ENCODE measurements at places on chromosomes 7 and 10.

DNA sequence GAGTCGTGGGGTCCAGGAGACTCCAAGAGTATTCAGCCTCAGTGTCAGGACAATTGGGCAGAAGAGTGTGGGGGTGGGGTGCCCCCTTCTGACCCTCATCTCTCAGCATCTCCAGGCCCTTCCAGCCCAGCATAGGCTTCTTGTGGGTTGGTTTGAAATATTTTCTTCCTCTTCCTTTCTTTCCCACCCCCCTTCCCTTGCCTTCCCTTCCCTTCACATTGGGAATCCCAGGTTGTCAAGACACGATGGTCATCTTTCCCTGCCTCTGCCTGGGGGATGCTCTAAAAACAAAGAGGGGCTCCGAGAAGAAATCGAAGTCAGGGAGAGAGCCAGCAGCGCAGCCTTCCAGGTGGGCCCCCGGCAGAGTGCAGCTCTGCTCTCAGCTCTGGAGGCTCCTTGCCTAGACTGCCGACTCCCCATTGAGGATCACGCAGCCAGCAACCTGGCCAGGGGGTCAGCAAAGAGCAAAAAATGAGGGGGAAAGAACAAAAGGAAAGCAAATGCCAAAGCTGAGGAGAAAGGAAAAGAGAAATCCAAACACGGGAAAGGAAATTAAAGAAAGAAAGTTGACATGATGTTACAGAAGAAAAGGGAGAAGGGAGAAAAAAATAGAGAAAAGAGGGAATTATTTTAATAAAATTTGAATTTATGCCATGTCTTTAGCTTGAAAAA lies 1.5 kb downstream of the PAX2 start:
- DNase-seq: no peak

- no peak for DNase-seq
Measured at GRCh38 chr7:106083717-106084116, 28.4 kb downstream of the SYPL1 start.

DNA sequence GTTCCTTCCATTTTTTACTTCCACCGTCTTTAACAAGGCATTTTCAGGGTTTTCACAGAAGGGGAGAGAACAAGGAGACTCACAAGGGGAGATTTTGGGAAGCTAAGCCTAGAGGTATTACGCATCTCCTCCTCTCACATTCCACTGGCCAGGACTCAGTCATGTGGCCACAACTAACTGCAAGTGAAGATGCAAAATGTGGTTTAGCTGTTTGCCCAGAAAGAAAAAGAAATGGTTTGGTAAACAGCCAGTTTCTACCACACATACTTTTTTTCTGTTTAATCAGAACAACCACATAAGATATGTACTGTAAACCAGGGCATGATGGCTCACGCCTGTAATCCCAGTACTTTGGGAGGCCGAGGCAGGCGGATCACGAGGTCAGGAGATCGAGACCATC lies 21.4 kb upstream of the HELLS start:
- DNase-seq: no peak

DNA sequence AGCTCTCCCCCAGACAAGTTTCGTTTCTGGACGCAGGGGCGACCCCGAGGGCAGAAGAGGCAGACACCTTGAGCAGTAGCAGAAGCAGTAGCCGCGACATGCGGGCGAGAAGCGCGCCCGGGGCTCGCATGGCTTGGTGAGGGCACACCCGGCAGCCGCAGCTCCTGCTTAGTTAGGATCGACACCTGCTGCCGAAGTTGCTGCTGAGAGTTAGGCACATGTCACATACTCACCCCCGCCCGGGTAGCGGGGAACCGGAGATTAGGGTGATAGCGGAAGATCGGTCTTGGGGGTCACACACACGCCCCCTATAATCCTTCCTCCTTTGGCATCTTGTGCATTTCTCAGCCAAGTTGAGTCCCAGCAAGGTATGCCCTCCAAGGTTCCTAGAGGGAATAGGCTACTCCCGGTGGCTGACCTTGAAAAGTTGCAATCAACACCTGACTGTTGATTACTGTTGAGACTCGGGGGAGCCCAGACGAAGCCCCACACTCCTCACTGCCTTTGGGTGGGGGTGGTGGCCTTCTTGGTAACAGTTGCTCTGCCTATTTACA lies 668 bp downstream of the GPR37 start:
- DNase-seq: peak; percentile 63

- no peak for DNase-seq
Measured at GRCh38 chr7:53609185-53609584, 573.8 kb downstream of the POM121L12 start.

- DNase-seq: no peak
Measured at GRCh38 chr7:128922496-128923410, 12.2 kb upstream of the KCP start.

DNA sequence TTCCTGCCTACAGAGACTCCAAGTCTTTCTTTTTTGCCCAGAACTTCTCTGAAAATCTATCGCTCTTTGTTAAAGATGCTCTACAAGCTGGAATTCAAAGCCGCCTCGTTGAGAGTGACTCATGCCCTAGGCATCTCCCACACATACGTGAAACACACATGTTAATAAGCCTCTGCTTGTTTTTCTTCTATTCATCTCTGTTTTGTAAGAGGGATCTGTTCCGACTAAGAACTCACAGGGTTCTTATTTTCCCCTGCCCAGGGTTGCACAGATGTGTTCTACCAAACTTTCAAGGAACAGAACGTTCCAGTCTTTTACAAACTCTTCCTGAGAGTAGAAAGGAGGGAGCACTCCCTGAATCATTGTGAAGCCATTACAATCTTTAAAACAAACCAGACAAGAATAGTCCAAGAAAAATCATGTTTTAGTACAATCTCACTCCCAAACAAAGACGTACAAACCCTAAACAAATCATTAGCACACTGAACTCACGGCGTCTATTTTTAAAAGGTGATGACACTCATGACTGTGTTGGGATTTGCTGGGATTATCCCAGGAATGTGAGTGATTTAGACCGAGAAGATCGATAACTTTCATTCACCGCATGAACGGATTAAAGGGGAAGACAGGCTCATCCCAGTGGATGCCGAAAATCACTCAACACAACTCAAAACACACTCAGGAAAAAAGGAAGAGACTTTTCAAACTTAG lies 55.3 kb upstream of the INPP5A start:
- no peak for DNase-seq

DNA sequence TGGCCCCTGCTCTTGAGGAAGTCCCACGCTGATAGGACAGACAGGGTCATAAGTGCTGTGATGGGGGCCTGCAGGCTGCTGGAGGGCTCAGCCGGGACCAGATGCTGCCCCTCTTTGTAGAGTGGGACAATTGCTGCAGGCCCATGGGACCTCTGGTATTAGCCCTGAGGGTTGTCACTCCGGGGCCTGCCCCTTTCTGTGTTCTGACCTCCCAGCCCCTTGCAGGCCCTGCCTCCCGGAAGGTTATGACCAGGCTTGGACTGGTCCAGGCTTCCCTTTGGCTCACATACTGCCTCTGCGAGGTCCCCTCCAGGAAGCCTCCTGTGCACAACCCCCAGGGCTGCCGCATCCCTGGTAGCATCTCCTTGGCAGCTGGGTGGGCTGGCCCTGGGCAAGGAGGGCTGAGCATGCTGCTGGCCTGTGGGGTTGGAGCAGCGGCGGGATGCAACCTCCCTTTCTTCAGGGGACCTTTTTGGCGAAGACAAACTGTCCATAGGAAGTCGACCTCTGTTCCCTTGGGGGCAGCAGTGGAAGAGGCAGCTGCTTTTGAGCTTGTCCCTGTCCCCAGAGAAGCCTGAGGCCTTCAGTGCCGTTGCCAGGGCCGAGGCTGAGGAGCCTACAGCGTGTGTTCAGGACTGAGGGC lies 8.8 kb downstream of the LIMK1 start:
- DNase-seq: peak; percentile 70

DNA sequence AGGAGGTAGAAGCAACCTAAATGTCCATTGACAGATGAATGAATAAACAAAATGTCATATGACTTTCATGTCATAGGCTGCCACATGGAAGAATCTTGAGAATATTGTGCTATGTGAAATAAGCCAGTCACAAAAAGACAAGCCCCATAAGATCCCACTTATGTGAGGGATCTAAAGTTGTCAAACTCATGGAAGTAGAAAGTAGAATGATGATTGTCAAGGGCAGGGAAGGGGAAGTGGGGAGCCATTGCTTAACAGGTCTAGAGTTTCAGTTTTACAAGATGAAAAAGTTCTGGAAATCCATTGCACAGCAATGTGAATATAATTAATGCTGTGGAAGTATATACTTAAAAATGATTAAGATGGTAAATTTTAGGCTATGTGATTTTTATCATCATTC lies 229.3 kb upstream of the KMT2E start:
- DNase-seq: no peak

DNA sequence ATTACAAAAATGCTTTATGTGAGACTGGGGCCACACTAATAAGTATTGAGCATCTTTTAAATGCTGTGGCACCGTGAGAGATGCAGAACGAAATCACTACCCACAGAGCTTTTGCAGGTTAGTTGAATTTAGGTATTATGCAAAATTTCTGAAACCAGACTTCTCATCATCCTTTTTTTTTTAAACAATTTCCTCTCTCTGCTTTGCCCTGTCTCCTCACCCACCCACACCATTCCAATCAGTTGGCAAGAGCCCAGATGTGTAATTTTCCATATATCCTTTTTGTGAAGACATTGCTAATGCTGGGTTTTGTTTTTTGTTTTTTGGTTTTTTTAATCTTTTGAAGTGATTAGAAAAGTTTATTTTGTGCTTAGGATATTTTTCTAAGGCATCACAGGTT lies 1.1 kb downstream of the YAE1 start:
- DNase-seq: no peak

DNA sequence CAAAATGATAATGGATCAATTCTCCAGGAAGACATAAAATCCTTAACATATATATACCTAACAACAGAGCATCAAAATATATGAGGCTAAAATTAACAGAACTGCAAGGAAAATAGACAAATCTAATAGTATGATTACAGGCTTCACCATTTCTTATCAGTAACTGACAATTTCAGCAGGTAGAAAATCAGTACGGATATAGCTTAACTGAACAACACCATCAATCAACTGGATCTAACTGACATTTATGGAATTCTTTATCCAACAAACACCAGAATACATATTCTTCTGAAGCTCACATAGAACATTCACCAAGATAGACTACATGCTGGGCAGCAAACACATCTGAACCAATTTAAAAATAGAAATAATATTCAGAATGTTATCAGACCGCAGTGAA lies 121.1 kb upstream of the CDC14C start:
- no peak for DNase-seq

GRCh38 chr7:69218576-69218975 lies 379.7 kb upstream of the AUTS2 start:
- no peak for DNase-seq

DNA sequence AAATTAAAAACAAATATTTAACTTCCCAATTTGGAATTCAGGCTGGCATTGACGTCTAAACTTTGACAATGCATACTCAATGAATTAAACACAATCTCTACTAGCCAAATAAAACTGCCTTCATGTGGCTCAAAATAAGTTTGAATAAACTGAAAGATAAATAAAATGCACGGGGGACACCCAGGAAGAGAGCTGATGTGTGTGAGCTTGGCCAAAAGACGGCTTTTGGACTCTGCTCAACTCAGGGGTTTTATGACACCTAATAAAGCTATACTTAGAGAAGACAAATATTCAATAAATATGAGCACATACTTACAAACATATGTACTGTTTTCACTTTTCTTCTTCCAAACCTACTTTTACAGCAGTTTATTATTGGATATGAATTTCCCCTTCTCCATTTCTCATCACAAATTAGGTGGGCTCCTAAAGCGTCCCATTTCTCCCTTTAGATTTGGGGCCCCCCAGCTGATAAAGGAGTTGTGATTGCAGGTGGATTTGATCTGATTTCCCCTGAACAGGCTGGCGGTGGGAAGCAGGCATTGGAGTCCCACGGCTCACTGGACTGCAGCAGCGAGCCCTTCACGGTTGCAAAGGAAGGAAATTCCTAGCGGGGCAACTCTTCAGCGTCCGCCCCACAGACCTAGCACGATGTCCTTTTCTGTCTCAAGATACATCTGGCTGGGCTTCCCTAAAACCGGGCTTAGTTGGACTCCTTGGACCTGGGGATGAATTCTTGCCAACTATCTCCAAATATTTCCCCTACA lies 79.6 kb downstream of the INSIG1 start:
- DNase-seq: no peak

DNA sequence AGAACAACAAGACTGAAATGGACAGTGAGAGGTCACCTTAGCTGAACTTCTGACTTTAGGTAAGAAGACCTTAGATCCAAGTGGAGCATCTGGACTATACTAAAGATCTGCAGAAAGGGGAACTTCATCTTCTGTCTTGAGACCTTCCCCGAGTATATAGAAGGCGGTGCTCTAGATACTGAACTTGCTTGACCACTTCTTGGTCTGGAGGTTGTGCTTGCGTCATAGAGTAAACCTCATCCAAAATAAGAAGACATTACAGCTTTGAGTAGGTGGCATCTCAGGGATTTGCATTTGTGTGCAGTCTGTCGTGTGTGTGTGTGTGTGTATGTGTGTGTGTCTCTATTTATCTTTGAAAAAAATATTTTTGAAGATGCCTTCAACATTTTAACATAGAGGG lies 157.5 kb downstream of the CHN2 start:
- DNase-seq: no peak

DNA sequence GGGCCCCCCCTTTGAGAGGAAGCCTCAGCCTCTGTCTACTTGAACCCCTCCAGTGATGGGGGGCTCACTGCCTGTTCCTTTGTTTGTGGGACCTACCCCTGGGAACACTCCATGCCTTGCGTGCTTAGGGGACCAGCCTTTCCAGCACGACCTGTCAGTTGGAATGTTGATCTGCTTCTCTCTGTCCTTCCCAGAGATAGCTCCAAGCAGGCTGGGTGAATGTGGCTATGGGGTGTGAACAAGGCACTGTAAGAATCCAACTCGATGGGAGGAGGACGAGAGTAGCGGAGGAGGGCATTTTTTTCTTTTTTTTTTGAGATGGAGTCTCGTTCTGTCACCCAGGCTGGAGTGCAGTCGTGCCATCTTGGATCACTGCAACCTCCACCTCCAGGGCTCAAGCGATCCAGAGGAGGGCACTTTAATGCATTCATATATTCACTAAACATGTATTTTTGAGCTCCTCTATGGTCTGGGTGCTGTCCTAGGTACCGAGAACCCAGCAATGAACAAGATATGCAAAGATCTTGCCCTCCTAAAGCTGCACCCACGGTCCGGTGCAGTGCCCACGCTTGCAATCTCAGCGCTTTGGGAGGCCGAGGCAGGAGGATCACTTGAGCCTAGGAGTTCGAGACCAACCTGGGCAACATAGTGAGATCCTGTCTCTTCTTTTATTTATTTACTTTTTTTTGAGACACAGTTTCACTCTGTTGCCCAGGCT lies 8.5 kb downstream of the CLIP2 start:
- no peak for DNase-seq

DNA sequence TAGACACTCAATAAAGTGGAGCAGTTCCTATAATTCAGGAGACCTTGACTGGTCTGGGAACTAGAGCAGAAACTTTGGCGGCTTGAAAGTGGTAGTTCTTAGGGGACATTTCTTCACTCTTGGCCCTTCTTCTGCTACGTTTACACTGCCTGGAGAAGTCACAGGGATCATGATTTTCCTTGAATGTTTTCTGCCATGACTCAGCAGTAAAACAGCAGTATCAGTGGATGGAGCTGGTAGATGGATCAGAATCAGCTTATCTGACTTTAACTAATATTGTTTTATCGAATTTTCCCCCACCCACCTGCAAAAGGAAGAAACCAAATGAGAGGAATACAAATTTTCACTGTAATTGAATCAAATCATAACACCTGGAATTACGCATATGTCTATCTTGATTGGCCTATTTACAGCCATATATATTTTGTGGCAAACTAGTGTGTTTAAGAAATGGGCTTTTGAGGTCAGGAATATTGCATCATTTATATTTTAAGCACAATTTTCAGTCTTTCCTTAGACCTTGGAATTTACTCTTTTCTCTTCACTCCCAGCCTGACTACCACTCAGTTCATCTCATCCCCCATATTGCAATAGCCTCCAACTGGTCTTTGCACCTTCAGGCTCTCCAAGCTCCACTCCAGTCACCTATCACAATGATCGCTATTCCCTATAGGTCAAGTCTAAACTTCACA lies 14.9 kb upstream of the DLX5 start:
- no peak for DNase-seq

Measured in GM13976 (cell line).